Activated CD4-positive, alpha-beta T cell treated with anti-CD3 and anti-CD28 coated beads, Interleukin-2, amount 50 U/mL, for 24 hours (primary cell): ENCODE measurements at places on chromosomes 7 and 10.

DNA sequence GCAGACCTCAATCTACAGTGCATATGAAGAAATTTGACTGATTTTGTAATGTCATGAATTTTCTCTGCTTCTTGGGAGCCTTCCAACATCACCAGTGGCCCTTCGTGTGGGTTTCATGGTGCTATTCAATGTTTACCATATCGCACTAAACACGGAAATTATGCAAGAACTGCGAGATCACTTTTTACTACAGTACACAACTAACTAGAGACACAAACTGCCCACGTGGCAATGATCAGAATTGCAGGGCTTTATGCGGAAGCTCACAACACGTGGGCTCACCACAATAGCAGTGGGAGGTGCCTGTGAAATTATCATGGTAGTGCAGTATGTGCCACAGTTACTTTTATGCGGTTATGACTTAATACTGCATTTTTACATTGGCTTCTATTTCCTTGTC, 449.7 kb upstream of the KLF6 start:
- DNase-seq: no peak

GRCh38 chr10:98134117-98134430, 383 bp upstream of the R3HCC1L start:
- DNase-seq: no peak

- no peak for DNase-seq
These were observed 40.9 kb downstream of the ZNF777 start for GRCh38 chr7:149420006-149420405.

- no peak for DNase-seq
These were observed 36.7 kb upstream of the SLC35B4 start for GRCh38 chr7:134353411-134353810.

DNA sequence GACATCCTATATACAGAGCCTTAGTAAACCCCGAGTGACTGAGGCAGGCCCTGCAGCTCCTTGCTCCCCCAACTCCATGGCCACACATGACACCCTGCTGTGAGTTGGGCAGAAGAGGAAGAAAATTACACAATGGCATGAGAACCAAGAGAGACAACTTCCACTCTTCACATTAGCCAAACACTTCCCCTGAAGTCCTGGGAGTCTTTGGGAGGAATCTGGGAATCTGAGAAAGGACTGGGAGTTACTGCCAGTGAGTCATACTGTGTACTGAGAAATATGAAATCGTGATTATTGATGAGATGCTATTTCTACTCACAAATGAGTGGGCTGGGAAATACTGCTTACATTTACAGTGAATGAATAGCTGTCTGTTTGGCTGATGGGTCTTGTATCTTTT, 116.6 kb downstream of the SPAG6 start:
- no peak for DNase-seq

- DNase-seq: no peak
These were observed 81.0 kb upstream of the STK17A start for GRCh38 chr7:43501870-43502269.

DNA sequence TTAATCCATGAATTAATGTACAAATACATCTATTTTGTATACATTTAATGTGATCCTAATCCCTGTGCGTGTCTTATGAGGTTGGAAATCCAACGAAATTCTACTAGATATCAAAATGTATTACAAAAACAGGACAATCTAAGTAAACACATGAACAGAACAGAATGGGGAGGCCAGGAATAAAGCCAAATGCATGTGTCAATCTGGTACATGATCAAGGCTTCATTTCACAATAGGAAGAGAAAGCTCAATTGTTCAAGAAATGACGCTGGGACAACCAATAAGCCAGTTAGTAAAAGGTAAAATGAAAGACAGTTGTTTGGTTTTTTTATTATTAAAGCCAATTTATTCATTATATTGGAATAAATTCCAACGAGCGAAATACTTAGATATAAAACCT, 83.0 kb downstream of the COL13A1 start:
- DNase-seq: no peak

- no peak for DNase-seq
These were observed 208.4 kb downstream of the DIP2C start for GRCh38 chr10:480928-481552.

DNA sequence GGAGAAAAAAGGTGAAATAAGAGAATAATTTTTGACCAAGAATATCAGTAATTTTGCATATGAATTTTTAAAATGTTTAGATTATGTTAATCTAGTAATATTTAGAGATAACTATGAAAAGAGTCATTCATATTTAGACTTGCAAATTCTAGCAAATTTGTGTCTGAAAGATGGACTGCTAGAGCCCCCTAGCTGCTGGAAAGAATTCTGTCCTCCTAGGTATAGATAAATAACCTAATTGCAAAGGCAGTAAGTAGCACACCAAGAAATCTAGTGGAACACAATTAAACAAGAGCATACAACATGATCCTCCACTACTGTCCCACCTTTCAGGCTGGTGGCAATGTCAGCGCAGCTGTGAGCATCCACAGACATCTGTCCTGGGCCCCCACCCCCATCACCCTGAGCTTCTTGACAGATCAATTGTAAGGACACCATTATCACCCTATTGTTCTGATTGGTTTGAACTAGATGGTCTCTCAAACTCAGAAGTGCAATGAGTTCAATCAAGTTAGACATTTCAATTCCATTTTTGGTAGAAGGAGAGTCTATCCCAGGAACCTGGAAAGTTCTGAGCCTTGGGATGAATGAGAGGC, 15.0 kb upstream of the GFRA1 start:
- DNase-seq: no peak

GRCh38 chr7:97015279-97015678, 9.4 kb downstream of the DLX5 start:
- no peak for DNase-seq

GRCh38 chr7:23468526-23469149, 1.7 kb downstream of the IGF2BP3 start:
- DNase-seq: no peak

- peak; percentile 48 for DNase-seq
These were observed at the start of gene STX1A for GRCh38 chr7:73718905-73719805. TSS of gene STX1A (minus strand) at chr7:73719669. CDS start at chr7:73719631, 38 bp downstream.

DNA sequence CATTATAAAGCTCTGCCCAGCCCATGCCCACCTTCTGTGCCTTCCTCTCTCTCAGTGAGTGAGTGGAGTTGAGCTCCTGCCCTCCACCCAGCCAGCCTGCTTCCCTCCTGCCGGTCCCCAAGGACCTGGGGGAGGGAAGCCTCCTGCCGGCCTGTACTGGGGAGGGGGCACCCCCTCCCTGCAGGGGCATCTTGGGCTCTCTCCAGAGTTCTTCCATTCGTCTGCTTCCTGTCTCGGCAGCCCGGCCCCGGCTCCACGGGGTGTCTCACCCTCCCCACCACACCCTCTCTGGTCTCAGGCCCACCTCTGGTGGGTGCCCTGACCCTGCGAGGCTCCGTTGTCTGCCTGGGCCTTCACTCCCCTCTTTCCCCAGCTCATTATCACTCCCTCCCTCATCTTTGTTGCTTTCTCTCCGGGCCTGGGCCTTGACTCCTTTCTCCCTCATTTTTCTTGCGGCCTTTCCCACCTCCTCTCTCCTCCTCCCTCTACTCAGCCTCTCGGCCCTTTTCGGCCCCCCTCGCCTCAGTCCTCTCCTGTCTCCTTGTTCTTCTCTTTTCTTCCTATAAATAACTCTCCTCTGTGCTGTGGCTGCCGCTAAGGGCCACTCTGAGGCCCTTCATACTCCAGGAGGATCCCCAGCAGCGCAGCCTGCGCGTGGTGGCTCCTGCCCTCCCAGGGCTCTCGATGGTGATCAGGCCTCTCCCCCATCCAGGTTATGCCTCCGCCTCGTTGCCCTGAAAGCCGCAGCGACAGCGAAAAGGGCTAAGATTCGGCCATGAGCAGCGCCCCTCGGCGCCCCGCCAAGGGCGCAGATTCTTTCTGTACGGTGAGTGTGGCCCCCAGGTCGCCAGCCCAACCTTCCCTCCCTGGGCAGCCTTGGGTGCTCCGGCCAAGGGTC, 2.1 kb downstream of the SLC4A2 start:
- DNase-seq: no peak

- peak; percentile 38 for DNase-seq
These were observed 149.5 kb downstream of the ARID5B start for GRCh38 chr10:62050893-62051433.

GRCh38 chr7:131521651-131522163, 34.7 kb downstream of the PODXL start:
- DNase-seq: no peak

DNA sequence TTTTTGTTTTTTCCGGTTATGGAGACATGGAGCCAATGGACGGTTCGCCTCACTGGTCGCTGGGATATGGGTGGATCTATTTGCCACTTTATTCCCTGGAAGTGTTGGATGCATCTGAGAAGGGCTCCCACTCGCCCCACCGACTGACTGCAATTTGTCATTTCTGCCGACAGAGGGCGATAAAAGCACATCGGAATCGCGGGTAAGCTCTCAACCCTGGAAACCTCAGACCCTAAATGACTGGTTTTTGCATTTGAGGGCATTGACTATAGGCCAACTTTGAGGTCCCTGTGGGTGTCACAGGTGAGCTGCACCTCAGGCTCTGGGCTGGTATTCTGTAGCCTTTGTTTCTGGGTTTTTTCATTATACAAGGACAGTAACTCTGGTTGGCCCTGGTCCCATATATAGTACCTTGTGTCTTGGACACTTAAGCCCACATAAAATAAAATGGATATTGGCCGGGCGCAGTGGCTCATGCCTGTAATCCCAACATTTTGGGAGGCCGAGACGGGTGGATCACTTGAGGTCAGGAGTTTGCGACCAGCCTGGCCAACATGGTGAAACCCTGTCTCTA, 11.9 kb upstream of the OPALIN start:
- peak; percentile 42 for DNase-seq

DNA sequence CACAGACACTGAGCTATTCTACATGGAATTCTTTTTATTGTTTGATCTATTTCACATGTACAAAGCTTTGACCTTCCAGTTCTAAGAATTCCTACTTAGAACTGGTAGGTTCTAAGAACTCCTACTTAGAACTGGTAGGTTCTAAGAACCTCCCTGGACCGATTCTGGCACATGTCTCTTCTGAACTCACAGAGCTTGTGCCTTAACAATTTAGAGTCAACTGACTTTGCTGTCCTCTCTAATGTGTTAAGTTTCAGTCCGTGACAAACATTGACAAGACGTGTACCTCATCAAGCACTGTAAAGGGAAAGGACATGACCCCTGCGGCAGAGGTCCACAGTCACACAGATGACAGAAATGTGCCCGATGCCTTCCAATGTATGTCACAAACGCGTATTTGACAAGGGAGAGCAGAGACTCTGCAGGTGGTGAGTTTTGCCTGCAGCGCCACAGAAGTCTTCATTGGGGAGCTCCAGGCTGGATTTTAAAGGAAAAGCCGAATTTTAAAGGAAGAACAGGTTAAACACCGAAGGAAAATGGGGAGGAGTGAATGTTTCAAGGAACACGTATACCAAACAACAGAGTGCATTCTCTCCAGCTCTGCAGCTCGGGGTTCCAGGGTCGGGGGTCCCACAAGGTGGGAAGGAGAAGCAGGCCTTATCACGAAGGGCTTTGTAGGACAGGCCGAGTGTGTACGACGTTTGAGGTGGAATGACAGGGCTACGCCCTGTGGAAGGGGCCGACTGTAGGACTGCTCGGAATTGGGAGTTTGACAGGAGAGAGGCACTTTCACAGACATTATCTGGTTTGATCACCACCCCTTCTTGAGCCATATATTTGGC, 161.1 kb upstream of the KLF14 start:
- no peak for DNase-seq

GRCh38 chr10:30455816-30456215, 21.8 kb downstream of the MAP3K8 start:
- DNase-seq: no peak

DNA sequence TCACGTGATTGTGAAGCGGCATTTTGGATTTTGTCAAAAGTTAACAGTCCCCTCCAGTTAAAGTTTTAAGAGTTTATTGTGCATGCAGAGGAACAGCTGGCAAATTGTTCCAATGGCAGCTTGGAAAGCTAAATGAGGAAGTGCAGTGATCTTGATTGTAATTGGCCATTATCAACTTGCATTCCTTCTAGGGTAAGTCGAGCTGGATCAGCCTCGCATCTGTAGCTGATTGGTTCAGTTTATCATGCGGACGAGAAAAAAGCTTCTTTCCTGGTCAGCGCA, 566 bp downstream of the ZNF789 start:
- DNase-seq: no peak

DNA sequence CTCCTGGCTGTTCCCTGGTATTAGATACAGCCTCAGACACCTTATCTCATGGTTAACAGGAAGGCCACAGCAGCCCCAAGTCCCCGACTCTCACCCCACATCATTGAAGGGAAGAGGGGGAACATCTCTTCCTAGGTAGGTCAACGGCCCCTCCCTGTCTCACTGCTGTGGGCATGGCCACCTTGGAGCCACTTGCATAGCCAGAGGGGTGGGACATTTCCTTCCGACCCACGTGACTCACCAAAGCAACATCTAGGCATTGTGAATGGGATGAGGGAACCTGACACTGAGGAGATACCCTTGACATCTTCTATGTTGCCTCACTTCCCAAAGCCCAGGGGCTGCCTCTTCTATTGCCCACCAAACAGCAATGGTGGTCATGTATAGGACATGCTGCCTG, 68.5 kb upstream of the GPR26 start:
- no peak for DNase-seq

- DNase-seq: no peak
These were observed 39.3 kb upstream of the NEBL start for GRCh38 chr10:20936396-20936795.

- DNase-seq: no peak
These were observed 126.8 kb upstream of the TNRC18 start for GRCh38 chr7:5550385-5550784.

DNA sequence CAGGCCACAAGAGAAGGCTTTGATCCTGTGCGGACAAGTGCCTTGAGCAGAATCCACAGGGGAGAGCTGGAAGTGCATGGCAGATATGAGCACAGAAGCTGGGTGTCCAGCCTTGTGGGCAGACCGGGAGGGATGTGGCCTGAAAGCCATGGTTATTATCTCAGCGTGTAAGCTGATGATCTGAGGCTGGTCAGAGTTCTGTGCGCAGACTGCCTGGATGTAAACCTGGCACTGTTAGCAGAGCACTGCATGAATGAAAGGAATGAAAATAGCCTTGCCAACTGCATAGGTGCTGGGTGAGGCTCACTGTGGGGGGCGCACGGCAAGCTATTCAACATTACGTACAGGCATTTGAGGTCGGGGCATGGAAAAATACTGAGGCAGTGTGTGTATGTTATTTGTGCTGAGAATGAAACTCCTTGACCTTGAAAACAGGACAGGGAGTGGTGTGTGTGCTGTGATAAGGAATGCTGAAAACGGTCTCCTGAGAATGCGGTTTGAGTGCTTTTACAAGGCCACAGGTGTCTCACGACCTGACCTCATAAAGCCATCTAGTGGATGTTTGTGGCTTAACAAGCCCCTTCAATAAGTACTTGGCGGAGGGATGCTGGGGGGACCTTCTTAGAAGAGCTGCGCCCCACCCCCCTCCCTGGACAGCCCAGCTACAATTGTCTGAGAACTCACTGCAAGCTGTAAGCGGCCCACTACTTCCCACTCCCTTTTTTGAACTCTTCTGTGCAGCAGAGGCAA, 18.7 kb downstream of the AKR1C1 start:
- no peak for DNase-seq

DNA sequence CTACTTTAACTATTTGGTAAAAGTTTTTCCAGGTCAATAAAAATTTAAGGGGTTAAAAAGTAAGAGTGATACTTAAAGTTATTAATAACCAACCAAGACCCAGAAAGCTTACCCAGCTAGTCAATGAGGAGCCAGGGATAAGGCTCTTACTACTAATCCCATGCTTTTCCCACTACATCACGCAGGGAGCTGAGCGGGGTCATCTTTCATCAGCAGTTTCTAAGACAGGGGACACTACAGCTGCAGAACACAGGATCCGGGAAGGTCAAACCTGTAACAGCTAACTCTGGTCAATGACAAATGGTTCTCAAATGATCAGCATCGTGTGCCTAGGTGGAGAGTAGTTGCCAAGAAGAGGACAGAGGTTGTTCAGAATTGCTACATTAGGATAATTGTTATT, 65.1 kb downstream of the RSU1 start:
- DNase-seq: no peak
